NCI-H510A (cell line): ENCODE measurements at places on chromosomes 11 and 22.

- peak; percentile 80 for DNase-seq
Measured at GRCh38 chr11:64803158-64803845, at the start of gene MAP4K2. Gene MAP4K2, minus strand, starts transcription at chr11:64803214. Its CDS starts 65 bp downstream, at chr11:64803149.

GRCh38 chr11:465896-466530, 15.9 kb downstream of the PTDSS2 start:
- DNase-seq, result no peak

DNA sequence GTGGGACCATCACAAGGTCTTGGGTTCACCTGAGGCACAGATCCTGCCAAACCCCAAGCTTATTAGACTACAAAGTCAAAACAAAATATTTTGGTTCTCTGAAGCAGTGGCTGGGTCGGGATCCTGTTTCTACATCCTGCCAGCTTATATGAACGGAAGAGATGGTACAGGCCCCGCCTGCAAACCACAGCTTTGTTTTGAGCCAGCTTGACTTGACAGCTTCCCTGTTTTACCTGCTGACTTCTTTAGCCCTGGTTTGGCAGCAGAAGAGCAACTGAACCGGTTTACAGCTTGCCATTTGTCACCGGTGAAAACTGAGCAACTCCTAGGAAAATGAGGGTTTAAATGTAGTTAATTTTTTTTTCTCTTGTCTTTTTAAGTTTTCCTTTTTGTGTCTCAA, 11.4 kb downstream of the PACS1 start:
- DNase-seq, result peak; percentile 51

DNA sequence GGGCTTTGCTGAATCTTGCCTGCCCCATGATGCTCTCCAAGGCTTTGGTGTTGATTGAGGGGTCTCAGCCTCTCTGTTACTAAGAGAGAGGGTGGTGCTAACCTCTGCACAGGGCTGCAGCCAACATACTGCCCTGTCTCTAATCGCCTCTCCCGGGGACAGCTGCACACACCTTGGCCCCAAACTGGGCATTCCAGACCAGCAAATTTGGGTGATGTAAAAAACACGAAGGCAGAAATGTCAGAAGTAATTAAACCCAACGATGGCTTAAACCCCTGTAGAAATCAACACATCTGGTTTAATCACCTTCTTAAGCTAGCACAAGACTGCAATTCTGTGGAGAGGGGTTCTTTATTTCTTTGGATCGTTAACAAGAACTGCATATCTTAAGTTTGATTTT, 116.5 kb downstream of the FEZ1 start:
- DNase-seq, result no peak

DNA sequence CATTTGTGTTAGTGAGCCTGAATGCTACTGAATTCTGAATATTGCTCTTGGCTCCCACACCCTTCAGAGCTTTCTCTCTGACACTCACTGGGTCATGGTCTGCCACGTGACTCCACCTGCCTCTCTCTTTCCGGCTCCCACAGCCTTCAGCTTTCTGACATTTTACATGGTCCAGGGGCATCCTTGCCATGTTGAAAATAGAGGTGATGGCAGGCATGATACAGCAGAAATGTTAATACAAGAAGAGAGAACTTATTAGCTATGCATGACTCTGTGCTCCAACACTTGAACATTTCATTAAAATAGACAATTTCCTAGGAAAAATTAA, 90.3 kb upstream of the CLDN5 start:
- no peak for DNase-seq

DNA sequence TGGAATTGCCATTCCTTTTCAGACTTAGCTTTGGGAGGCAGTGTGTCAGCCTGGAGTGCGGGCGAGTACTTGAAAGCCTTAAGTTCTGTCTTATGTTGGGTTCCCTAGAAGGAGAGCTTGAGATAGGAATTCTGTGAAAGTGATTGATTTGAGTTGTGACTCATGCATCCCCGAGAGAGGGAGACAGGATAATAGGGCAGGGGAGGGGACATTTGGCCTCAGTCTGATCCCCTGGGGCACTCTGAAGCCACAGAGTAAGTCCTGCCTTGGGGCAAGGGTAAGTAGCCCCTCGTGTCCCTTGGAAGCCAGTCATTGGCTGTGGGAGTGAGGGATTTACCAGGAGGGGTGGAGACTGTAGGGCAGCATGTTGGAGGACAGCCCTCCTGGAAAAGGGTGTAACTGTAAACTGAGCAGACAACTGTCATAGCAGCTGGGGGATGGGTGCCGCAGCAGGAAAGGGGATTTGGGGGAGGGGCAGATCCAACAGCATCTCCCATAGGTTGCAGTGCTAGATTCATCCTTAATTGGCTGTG, 44.0 kb downstream of the KIAA1671 start:
- peak; percentile 83 for DNase-seq

DNA sequence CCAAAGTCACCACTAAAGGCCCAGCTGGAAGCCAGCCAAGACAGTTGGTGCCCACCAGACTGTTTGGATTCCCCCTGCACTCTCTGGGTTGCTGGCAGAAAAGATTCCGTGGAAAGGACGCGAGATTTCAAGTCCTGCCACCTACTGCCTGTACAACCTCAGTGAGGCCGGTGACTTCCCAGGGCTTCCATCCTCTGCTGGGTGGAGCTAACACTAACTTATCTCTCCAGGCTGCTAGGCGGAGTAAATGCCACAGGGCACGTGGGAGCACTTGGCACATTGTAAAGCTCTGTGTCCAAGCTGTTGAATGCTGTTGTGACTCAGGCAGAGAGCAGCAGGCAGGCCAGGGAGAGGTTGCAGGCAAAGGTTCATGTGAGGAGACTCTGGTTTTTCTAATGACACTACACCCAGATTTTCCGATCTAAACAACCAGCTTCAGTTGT, 50.9 kb upstream of the CDON start:
- DNase-seq, result peak; percentile 86

- DNase-seq, result no peak
Measured at GRCh38 chr11:64522843-64523380, 68.1 kb upstream of the SLC22A12 start.

DNA sequence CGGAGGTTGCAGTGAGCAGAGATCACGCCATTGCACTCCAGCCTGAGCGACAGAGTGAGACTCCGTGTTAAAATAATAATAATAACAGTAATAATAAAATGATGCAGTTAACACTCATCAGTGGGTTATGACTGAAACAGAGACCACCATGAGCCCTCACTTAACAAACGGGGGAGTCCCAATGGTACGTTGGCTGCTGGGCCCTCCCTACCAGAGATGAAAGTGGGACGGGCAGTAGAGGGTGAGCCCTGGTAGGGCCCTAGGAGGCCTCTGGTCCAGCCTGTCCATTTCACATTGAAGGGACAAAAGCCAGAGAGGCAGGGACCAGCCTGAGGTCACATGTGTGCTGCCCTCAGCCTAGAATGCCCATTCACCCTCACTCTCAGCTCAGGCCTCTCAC, 13.7 kb upstream of the KIAA0930 start:
- no peak for DNase-seq

- DNase-seq, result no peak
Measured at GRCh38 chr22:49208768-49209252, 618.9 kb downstream of the BRD1 start.

GRCh38 chr11:12968826-12969225, 40.3 kb upstream of the RASSF10 start:
- no peak for DNase-seq

DNA sequence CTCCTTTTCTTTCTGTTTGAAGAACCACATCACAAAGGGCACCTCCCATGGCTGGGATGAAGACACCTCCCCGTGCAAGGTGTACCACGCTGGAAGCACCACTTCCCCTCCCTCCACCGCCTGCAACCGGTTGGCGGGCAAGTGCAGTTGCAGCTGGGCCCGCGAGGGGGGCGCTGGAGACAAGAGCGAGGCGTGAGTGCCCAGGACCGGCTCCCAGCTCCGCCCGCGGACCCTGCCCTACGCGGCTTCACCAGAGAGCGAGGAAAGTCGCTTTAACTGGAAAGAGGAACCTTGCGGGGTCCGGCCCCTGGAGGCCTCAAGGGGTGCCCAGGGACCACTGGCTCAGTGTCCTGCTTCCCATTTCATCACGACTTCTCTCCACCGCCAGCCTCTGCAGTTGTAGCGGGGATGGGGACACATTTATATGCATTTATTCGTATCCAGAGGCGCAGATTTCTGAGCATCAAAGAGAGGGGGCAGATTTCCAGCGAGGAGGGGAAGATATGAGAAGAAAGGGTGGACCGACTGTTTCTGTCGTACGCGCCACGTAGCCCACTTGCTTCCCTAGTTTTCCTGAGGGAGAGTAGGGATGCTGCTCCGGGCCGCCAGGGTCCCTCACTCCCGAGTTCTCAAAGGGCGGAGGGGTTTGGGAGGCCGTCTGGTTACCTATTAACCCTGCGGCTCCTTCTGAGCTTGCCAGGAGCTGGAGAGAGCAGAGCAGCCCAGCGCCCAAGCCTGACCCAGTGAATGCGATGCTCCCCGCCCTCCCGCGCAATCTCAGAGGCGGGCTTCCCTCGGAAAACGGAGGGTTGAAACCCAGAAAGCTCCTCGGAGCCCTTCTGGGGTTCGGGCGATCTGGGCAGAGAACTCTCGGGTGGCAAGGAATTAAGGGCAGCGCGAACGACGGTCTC, 3.5 kb downstream of the ESAM start:
- peak; percentile 84 for DNase-seq

DNA sequence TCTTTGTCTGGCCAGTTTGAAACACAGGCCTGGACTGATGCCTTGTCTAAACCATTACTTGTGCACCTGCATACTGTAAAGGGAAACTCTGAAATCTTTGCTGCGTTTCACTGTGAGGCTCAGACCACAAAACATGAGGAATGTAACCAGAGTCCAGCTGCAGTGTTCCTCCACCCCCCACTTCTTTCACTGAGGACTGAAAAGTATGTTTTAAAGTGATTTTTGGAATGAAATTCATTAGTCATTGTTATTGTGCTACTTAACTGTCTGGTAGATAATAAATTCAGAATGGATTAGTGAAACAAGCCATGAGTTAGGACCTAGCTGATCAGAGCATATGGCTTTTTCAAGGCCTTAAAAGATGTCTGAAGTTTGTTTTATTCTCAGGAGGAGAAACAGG, 181.2 kb downstream of the WNT11 start:
- DNase-seq, result no peak

- DNase-seq, result no peak
Measured at GRCh38 chr22:25764270-25765015, 22.5 kb downstream of the MYO18B start.

DNA sequence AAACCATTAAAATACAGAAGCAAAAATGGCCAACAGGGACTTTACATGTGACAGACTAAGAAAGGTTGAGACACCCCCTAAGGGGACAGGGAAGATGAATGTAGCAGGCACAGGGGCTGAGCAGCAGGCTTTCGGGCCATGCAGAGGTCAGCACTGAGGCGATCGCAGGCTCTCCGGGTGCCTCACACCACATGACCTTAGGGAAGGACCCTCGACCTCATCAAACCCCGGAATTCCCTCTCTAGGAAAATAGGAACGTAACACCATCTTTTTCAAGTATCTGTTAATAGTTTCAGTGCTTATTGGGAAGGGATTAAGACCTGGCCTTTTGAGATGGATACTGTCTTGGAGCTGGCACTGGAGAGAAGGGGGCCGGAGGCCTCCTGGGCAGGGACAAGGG, 27.4 kb downstream of the OPCML start:
- DNase-seq, result no peak

DNA sequence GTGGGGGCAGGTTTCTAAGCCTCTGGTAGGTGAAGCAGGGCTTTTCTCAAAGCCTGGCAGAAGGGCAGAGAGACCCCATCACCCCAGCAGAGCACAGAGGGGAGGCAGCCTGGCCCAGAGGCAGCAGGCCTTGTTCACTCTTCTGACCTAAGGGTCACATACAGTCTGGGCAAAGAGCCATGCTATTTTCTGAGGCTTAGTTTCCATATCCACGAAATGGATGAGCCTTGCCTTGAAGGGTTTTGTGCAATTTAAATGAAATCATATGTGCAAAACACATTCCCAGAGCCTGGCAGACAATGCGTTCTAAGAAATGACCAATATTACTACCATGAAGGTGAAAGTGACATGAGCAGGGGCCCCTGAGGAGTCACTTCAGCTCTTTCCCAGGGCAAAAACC, 44.5 kb downstream of the HIRA start:
- DNase-seq, result no peak

- DNase-seq, result no peak
Measured at GRCh38 chr11:1346669-1347390, 37.4 kb upstream of the TOLLIP start.

DNA sequence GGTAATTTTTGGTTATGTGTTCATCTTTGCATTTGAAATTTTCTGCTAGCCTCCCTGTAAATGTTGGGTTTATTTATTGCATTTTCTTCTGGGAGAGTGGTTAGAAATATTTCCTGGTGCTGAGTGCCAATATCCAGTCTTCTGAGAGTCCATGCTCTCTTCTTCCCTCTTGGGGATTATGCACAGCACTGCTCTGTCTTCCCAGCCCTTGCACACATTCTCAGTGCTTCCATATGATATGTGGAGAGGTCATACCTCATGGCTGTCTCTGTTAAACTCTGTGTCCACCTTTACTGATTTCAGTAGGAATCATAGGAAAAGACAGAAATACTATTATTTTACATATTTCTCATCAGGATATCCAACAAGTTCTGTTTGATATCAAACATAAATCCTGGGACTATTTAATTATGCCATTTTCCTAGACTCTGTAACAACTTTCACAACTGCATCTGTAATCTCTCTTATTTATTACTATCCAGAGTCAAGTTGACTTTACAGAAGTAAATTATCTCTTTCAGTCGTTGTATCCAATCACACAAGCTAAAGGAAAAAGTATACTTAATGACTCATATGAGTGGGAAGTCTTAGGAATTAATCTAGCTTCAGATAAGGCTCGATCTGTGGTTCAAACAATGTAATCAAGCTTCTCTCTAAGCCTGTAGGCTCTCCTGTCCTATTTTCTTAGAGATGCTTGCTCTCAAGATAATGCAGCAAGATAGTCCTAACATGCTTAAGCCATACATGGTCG, 2.7 kb upstream of the NXPE1 start:
- no peak for DNase-seq

DNA sequence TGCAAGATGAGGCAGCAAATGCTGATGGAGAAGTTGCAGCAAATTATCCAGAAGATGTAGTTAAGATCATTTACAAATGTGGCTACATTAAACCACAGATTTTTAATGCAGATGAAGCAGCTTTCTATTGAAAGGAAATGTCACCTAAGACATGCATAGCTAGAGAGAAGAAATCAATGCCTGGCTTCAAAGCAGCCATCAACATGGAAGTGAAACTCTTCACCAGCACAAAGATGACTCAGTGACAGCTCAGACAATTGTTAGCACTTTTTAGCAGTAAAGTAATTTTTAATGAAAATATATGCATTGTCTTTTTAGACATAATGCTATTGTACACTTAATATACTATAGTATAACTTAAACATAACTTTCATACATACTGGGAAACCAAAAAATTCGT, 71.4 kb downstream of the FANCF start:
- no peak for DNase-seq
